ENCODE measurements at places on chromosomes 13 and 19.

GRCh38 chr13:24127116-24127631 lies 33.3 kb upstream of the SPATA13 start:
- no peak for DNase-seq

GRCh38 chr13:34911159-34911558 lies 30.9 kb upstream of the NBEA start:
- no peak for DNase-seq

GRCh38 chr13:93767180-93767916 lies 540.7 kb downstream of the GPC6 start:
- no peak for DNase-seq

GRCh38 chr19:19207637-19208572 lies 3.9 kb upstream of the NCAN start:
- DNase-seq, result no peak

GRCh38 chr13:45512098-45512496 lies 47.4 kb downstream of the COG3 start:
- DNase-seq, result no peak

DNA sequence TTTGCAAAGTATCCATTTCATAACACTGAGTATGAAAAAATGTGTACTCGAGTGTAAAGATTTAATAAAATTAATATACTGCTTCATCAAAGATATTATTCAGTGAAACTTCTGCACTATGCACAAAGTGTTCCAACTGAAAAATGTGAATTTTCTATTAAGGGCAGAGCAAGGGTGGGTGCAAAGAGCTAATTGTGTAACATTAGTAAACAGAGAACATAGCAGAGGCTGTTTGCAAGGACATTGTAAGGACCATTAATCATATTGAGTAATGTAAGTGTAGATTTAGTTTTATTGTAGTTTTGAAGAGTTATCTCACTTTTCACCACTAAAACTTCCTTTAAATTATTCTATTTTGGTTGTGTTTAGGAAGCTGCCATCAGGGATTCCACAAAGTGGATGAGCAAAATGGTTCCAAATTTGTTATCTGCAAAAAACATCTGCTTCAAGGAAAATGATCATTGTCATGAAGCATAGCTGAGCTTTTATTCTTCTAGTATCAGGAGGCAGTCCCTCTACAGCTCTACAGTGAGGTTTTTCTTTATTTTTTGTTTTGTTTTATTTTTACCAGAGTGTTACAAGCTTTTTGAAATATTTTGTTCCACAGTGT lies 1375.4 kb downstream of the SLITRK1 start:
- no peak for DNase-seq

DNA sequence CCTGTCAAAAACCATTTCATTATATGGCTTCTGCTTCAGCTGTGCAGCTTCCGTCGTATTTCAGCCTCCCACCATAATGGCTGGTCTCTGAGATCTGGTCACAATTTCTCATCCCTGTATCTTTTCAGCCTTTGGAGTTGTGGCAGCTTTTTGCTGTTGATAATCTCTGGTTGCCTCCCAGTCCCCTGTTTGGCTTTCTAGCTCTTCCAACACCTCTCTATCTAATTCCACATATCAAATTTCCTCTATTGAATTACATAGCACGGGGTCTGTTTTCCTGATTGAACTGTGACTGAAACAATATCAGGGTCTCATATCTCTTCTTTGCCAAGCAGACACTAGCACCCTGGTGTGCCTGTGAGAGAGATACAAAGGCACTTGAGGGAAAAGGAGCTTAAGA lies 222.1 kb upstream of the OBI1 start:
- no peak for DNase-seq

Measured in stimulated activated CD8-positive, alpha-beta memory T cell treated with anti-CD3 and anti-CD28 coated beads, Interleukin-4, amount 100 ng/mL, for 1 hour (primary cell).